ENCODE measurements at places on chromosomes 7 and 10.

GRCh38 chr7:91050677-91051076 lies 213.6 kb upstream of the FZD1 start:
- no peak for DNase-seq

GRCh38 chr7:31373337-31374289 lies 33.1 kb upstream of the NEUROD6 start:
- DNase-seq = no peak

GRCh38 chr10:77101341-77101740 lies 536.3 kb downstream of the KCNMA1 start:
- no peak for DNase-seq

- DNase-seq = no peak
Measured at GRCh38 chr7:102463841-102464576, 654 bp downstream of the ALKBH4 start.

DNA sequence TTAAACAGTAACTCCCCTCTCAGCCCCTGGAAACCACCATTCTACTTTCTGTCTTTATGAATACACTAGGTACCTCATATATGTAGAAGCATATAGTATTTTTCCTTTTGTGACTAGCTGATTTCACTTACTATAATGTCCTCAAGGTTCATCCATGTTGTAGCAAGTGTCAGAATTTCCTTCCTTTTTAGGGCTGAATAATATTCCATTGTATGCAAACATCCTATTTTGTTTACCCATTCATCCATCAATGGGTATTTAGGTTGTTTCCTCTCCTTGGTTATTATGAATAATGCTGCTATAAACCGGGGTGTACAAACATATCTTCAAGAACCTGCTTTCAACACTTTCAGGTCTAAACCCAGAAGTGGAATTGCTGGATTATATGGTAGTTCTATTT lies 125.3 kb downstream of the SGMS1 start:
- no peak for DNase-seq

- DNase-seq = no peak
Measured at GRCh38 chr10:125455855-125456254, 227.1 kb downstream of the TEX36 start.

GRCh38 chr7:94258418-94259300 lies 136.0 kb upstream of the COL1A2 start:
- no peak for DNase-seq

All from stimulated activated CD8-positive, alpha-beta memory T cell treated with anti-CD3 and anti-CD28 coated beads, Interleukin-4, amount 100 ng/mL, for 4 hours (primary cell).